ENCODE measurements at places on chromosomes 7 and 10.

GRCh38 chr10:30294476-30295240 lies 54.4 kb downstream of the MTPAP start:
- no peak for DNase-seq

DNA sequence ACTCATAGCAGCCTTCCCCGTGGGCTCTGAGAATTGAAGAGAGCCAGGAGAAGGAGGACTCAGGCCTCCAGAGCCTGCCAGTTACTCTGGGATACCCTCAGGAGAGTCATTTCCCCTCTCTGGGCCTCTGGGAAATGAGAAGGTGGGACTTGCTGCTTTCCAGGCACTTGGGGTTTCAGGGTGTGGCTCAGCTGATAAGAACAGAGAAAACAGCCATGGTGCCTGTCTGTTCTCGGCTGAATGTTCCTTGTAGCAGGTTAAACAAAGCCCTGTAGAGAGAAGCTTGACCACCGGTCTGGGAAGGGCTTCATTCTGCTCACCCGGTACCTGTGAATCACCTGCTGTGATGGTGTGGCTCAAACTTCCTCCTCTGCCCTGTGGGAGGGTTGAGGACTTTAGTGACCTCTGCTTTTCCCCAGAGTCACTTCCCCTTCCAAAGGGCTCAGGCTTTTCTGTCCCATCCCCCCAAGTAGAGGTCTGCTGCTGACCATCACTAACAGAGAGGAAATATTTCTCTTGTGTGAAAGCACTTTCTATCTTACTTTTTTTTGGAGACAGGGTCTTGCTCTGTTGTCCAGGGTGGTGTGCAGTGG lies 212.4 kb upstream of the GALNT17 start:
- no peak for DNase-seq

DNA sequence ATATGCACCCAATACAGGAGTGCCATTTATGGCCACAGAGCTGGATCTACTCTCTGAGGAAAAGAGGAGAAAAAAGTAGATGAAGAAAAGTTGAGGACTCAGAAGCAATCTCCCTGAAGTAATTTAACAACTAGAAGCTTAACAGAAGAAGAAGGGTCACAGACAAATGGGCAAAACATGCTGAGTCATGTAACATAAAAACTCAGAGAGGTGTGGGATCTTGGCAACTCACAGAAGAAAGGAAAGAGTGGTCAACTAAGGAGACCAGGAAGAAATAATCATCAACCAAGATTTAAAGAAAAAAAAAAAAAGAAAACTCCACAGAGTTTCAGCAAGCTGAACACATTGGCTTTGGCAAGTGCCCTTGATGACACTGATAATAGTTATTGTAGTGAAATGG lies 51.8 kb upstream of the BET1 start:
- DNase-seq, result no peak

GRCh38 chr10:94197241-94197640 lies 165.5 kb downstream of the NOC3L start:
- DNase-seq, result no peak

DNA sequence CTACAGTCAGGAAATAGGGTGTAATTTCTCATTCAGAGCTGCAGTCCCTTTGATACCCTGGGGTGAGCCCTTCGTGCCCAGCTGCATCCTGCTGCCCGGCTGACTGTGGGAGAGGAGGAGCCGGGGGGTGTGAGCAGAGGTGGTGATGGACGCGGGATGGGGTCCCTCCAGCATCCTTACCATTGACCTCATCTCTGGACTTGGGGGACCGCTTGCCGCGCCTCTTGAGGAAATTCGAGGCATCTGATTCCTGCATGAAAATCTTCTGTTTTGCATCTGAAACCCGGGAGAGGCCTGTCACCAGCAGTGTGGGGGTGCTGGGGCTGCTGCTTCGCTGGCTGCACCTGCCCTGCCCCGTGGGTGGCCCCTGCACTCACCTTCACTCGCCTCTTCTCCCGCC lies 816 bp downstream of the UCMA start:
- DNase-seq, result no peak

DNA sequence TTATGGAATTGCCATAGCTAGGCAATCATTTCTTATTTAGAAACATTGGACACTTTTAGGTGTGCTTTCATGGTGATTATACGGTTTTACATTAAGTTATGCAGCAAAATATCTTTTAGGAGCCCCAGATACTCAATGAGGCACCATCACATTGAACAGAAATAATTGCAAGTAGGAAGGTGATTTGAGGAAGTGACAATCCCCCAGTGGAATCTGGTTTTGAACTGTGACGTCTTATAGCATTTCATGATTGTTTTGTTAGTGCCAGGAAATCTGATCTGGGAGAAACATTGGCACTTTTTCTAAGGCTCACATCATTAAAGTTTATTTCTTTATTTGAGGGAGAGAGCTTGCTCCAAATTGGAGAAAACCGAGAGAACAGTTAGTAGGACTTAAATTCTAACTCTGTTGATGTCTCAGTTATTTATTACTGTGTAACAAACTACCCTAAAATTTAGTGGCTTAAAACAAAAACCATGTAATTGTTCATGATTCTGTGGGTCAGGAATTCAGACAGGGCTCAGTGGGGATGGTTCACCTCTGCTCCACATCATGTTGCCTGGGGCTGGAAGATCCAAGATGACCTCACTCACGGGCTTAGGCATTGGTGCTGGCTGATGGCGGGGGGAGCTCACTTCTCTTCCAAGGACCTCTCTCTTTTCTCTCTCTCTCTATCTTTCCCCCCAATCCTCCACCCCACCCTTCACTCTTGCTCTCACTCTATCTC lies 78.2 kb upstream of the STEAP1B start:
- no peak for DNase-seq

DNA sequence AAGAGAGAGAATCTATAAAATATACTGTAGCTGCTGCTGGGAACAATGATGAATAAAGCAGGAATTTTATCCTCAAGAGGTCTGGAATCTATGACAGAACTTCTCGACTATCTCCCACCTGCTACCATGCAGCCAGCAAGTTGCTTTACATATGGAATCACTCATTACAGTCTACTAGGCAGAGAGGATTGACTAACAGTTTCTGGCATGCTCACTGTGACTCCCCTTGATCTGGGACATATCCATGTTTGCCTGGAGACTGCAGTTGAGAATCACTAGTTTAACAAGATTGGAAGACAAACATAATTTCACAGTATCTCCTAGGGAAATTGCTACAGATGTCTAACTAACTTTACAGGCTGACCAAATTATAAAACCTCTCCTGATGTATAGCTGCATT lies 13.3 kb downstream of the GPR37 start:
- DNase-seq, result no peak

- DNase-seq, result no peak
Observed at GRCh38 chr7:92735707-92736106, 100.7 kb downstream of the CDK6 start.

DNA sequence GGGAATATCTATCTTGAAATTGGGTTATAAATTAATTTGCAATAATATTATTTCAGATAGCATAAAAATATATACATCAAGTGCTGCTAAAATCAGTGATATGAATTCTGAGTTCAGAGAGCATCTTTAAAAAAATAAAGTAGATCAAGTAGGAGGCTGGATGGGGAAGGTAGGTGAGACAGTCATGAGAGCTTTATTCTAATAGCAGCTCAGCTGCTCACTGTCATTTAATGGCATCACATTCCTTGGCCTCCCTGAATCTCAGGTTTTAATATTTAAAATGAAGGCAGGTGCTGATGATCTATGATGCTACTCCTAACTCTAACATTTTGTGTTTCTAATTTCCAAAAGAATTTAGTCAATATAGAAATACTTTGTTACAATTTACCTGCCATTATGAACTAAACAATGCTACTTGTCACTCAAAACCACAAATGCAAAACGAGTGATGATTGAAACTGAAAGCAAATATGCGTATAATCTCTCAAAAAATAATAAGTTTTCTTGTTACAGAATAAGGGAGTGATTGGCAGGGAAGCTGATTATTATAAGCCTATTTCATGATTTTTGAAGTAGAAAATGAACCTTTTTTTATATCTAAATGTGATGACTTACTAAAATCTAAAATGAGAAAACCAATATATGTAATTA lies 147.6 kb upstream of the CSTF2T start:
- no peak for DNase-seq

GRCh38 chr10:101489355-101489754 lies 98.7 kb downstream of the POLL start:
- DNase-seq, result no peak
